ENCODE measurements at places on chromosomes 3 and 15. TPM values are rescaled to one million over a fixed set of nuclear protein-coding genes. Genes with fewer than 3 reads are reported as not detected.

RAD51 gene
- 4.2 TPM for total RNA-seq

REC114 gene
- total RNA-seq, result not detected

SOX2 gene
- not detected for total RNA-seq

IL16 gene
- 2.7 TPM for total RNA-seq

GABRR3 gene
- total RNA-seq, result not detected

ZNF860 gene
- total RNA-seq, result 0.52 TPM

KCNH8 gene
- total RNA-seq, result not detected

PLAAT1 gene
- 1.2 TPM for total RNA-seq

ELL3 gene
- total RNA-seq, result 3.7 TPM

Measured in epithelial cell of alveolus of lung (primary cell).